A673 (cell line): ENCODE measurements at places on chromosomes 7 and 10. TPM values are rescaled to one million over a fixed set of nuclear protein-coding genes. Genes with fewer than 3 reads are reported as not detected.
A peak's percentile ranks its signal among the peaks of the same experiment; 100 is the strongest.

DNA sequence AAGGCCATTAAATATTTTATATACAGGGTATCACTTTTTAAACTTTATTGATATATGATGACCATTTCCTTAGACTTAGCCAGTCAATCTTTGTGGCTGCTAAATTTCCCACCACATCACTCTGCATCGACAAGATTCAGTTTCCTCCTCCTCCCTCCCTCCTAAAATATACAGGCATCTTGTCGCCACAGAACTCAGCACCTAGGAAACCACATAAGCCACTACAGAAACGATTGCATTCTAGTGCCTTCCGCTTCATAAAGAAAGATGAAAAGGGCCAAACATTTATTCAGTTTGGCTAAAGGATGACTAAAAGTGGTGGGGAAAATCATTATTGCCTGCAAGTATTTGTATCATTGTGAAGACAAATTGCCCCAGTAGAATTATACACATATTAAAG lies 30.7 kb downstream of the ERCC6 start:
- DNase-seq = no peak

GRCh38 chr7:130521258-130521951 lies 29.5 kb downstream of the MEST start:
- no peak for DNase-seq

Gene PRTFDC1
- 49.7 and 49.8 TPM in 2 replicates for total RNA-seq

Gene ATP6V0E2
- total RNA-seq = 50.1 and 51.9 TPM in 2 replicates

Gene GARIN1A
- total RNA-seq = 1.8 and 2.2 TPM in 2 replicates

DNA sequence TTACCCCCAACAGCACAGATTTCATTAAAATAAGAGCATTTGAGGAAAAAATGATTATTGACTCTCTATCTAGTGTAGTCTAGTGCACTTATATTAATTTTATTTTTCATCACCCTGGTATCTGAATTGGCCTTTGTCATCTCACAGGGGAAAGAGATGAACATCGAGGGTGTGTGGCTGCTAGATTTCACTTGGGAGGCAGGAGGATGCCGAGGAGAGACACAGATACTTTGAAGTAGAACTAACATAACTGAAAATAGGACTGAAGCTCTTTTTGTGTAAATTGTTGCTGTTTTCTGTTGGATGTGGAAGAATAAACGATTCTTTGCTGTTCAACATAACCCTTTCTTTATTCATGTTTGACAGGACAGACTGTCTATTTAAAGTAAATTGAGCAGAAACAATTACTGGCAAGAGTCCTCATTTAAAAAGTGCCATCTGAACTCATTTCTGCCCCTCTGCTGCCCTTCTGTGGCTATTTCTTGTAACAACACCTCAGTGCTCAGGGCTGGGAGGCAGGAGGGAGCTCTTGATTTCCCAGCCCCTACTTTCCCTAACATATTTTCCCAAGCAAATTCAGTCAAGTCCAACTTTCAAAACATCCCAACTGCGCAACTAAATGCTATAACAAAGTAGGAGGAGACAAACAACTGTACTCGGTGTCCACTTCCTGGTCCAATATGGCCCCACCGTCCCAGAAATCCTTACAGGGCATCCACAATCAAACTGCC lies 15.6 kb downstream of the LYZL1 start:
- peak; percentile 87 for DNase-seq

DNA sequence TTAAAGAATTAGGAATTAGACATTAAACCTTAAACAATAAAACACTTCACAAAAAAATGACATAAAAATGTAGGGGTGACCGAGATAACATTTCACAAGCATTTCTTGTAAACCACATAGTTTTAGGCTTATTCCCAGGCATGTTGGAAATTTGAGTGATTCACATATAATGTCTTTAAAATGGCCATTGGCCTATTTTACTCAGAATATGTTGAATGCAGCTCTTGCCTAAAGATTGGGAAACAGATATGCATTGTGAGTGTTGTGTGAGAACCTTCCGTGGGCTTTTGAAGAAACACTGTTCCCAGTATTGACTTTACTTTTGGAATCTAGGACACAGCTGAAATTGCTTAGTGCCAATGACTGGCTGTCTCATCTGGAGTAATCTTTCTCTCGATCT lies 79.6 kb downstream of the ARL5B start:
- no peak for DNase-seq

Gene SYT15B
- total RNA-seq = 0.21 and 0.26 TPM in 2 replicates

GRCh38 chr10:13859979-13860654 lies 273.4 kb downstream of the PRPF18 start:
- no peak for DNase-seq

- no peak for DNase-seq
Observed at GRCh38 chr10:91576096-91576545, 56.8 kb downstream of the PPP1R3C start.

DNA sequence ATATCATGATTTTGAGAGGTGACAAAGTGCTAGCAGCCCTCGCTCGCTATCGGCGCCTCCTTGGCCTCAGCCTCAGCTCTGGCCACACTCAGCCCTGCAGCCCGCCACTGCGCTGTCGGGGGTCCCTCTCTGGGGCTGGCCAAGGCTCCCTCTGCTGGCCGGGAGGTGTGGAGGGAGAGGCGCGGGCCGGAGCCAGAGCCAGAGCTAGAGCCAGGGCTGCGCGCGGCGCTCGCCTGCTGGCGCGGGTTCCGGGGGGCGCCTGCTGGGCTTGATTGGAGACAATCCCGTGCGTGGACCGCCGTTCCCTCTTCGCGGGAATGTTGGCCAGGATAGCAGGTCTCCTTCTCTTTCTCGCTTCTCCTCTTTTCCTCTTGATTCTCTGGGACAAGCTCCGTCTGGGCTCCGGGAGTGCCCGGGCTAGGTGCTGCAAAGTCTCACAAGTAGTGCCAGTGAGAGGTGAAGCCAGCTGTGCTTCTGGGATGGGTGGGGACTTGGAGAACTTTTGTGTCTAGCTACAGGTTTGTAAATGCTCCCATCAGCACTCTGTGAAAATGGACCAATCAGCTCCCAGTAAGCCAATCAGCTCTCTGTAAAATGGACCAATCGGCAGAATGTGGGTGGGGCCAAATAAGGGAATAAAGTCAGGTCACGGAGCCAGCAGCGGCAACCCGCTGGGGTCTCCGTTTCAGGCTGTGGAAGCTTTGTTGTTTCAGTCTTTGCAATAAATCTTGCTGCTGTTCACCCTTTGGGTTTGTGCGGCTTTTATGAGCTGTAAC lies 43.4 kb upstream of the ELMO1 start:
- no peak for DNase-seq

- DNase-seq = no peak
Observed at GRCh38 chr10:78464856-78465267, 431.2 kb downstream of the RPS24 start.

- DNase-seq = no peak
Observed at GRCh38 chr7:11009631-11010030, 36.0 kb downstream of the PHF14 start.

GRCh38 chr7:49618028-49618427 lies 155.4 kb upstream of the VWC2 start:
- DNase-seq = no peak

Gene CPA2
- 0.26 and 0.43 TPM in 2 replicates for total RNA-seq

DNA sequence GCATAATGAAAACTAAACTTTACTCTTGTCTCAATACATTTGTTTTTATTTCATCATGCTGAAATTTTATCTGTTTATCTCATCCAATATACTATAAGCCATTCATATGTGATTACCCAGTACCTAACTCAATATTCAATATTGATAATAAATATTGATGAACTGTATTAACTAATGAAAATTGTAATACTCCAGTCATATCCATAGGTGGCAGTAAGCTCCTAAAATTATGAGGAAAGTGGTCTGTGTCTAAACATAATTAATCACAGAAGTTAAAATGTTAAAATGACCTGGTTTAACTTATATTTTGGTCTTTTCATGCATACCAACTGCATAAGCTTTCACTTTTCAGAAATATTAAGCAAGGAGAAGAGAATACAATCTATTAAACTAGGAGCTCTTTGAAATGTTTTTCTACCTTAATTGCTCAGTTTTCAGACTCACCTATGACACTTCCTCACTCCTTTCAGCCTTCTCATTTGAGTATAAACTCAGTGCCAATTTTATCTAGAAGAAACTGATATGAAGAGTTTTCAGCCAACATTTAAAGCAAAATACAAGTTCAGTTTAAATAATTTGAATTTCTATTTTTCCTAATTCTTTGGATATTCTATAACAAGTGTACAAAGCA lies 30.5 kb upstream of the VWDE start:
- no peak for DNase-seq

Gene PAX4
- not detected in 2 replicates for total RNA-seq

GRCh38 chr7:30070052-30070451 lies 41.8 kb downstream of the PLEKHA8 start:
- no peak for DNase-seq

- DNase-seq = no peak
Observed at GRCh38 chr10:18479502-18479901, 171.9 kb downstream of the NSUN6 start.

DNA sequence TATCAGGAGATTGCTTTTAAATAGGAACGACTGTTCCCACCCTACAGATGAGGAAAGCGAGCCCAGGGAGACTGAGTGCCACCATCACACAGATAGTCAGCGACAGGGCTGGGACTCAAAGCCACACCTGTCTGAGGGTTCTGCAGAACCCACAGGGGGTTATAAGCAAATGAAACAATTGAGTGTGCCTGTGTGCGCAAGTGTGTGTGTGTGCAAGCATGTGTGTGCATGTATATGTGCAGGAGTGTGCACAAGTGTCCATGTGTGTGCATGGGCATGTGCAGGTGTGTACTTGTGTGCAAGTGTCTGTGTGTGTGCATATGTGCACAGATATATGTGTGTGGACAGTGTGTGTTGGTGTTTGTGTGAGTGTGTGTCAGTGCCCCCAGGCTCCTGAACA lies 280.2 kb downstream of the GRID1 start:
- no peak for DNase-seq

- no peak for DNase-seq
Observed at GRCh38 chr7:93008833-93009232, 108.9 kb downstream of the SAMD9 start.

Gene NUTM2D
- 1.3 and 1.7 TPM in 2 replicates for total RNA-seq

- no peak for DNase-seq
Observed at GRCh38 chr10:126854726-126855495, 50.3 kb upstream of the DOCK1 start.

GRCh38 chr7:158447151-158447505 lies 140.5 kb downstream of the PTPRN2 start:
- no peak for DNase-seq

GRCh38 chr10:5563991-5564536 lies 39.3 kb downstream of the CALML3 start:
- no peak for DNase-seq

Gene INHBA
- total RNA-seq = 1.7 and 2.4 TPM in 2 replicates

DNA sequence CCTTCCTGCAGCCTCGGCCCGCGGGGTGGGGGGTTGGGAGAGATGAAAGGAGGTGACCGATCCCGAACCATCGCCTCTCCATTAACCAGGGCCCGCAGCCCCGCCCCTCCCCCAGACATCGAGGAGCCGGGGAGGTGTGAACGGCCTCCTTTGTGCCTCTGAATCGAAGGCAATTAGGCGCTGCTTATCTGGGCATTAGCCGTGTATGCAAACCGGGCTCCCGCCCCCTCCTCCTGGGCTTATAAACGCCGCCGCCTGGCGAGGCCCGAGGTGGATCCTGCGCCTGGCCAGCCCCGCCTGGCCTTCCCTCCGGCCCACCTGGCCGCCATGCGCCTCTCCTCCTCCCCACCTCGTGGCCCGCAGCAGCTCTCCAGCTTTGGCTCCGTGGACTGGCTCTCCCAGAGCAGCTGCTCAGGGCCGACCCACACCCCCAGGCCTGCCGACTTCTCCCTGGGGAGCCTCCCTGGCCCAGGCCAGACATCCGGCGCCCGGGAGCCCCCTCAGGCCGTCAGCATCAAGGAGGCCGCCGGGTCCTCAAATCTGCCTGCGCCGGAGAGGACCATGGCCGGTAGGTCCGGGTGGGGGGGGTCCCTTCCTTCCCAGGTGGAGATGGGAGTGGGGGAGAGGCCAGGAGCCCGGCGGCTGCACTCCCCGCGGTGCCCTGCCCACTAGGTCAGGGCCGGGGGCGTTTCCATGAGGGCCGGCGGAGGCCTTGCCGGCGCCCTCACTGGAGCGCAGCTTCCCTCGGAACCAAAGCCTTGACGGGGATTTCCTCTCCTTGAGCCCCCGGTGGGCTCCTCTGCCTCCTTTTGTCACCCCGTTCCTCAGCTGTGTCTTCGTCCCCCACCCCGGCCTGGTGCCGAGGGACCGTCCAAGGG lies at the start of gene VENTX:
TSS of gene VENTX (plus strand) at position 268 of the 878 bp plus-strand sequence. CDS start at position 328, 60 bp downstream.
- no peak for DNase-seq
